ENCODE measurements at places on chromosomes 7 and 10.

- DNase-seq, result no peak
These were observed 115.6 kb downstream of the CDK6 start for GRCh38 chr7:92720604-92721350.

DNA sequence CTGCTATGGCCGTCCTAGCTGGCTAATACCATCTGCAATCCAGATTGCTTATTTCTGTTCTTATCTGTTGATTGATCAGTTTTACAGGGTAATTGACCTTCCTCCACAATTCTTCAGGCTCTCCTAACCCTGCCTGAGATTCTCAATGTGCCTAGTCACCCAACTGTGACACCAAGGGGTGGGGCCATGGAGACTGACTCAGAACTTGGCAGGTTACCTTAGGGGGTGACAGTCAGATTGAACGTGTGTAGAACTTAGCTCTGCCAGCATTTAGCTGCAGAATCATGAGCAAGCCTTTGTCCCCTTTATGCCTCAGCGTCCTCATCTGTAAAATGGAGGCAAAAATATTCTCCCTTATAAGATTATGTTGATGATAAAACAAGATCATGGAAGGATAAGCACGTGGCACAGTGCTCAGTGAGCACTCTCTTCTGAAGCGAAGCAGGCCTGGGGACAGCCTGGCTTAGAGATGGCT is 19.1 kb upstream of the LEP start:
- DNase-seq, result no peak

DNA sequence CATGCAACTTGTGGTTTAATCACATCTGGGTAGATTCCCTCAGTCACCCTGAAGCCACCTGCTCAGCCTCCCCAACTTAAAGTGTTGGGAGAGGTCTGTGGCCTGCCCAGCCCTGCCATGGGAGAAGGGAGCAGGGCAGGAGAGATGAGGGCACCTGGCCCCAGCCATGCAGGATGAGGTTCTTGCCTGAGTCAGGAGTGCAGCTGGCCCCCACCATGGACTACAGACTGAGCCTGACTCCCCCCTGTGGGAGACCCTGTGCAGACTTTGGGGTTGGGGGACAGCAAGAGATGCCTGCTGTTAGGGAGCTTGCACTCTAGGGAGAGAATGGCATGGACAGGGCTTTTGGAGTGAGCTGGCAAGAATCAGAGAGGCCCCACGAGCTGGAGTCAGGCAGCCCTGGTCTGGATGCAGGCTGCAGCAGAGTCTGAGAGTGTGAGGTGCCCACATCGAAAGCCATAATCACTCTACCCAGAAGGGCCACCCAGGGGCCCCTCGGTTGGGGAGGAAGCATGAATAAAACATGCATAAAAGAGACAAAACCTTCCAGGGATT is 34.7 kb upstream of the DPYSL4 start:
- DNase-seq, result no peak

- no peak for DNase-seq
These were observed 30.5 kb upstream of the CHST3 start for GRCh38 chr10:71933651-71934050.

DNA sequence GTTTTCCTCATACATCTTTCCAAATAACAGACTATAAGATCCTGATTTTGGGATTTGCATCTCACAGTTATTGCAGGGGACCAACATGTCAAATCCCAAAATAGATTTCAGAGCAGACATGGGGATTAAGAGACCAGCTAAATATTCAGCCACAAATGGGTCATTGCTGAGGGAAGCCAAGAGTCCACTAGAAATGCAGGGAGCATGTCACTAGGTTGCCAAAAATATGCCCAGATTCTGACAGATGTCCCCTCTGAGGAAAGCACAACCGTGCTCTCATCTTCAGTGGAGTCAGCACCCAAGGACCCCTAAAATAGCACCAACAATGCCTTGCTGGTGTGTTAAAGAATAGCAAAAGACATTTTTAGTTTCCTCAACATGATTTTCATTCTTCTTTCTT is 56.2 kb upstream of the AGK start:
- DNase-seq, result no peak

- no peak for DNase-seq
These were observed 151.6 kb downstream of the KIAA1217 start for GRCh38 chr10:24360282-24361127.

GRCh38 chr7:150998341-150998740 is 7.5 kb downstream of the NOS3 start:
- no peak for DNase-seq

- no peak for DNase-seq
These were observed 354.8 kb upstream of the SEMA3A start for GRCh38 chr7:84549409-84549808.
